ENCODE measurements at places on chromosomes 3 and 15. TPM values are rescaled to one million over a fixed set of nuclear protein-coding genes. Genes with fewer than 3 reads are reported as not detected.

- DNase-seq, result no peak
These were observed 87.9 kb downstream of the IL12A start for GRCh38 chr3:160076519-160076918.

GATM gene
- 0.32 TPM for total RNA-seq

- peak; percentile 71 for DNase-seq
These were observed 71.1 kb downstream of the TBL1XR1 start for GRCh38 chr3:177126015-177126773.

GRCh38 chr15:88701561-88702095 lies 62.8 kb downstream of the ISG20 start:
- DNase-seq, result peak; percentile 3

DNA sequence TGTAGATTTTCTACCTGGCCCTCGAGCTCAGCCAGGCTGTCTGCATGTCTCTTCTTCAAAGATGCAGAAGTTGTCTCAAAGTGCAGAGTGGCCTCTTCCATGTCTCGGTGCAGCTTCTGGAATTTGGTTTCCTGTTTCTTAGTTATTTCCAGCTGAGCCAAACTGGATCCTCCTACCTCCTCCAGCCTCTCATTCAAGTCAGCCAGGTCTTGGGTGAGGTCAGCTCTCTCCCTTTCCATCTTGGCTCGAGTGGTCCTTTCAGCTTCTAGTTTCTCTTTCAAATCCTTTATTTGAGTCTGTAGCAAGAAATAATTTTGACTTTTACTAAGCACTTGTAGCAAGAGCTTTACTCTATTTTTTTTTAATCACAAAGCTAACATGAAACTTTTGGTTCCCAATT lies 81.8 kb downstream of the MYH15 start:
- peak; percentile 2 for DNase-seq

GRCh38 chr3:64143409-64144130 lies 81.7 kb downstream of the PRICKLE2 start:
- peak; percentile 69 for DNase-seq

COPS2 gene
- total RNA-seq, result 63.1 TPM

EIF4A2 gene
- 691 TPM for total RNA-seq

- no peak for DNase-seq
These were observed 7.7 kb downstream of the ITIH1 start for GRCh38 chr3:52784931-52785590.

DNA sequence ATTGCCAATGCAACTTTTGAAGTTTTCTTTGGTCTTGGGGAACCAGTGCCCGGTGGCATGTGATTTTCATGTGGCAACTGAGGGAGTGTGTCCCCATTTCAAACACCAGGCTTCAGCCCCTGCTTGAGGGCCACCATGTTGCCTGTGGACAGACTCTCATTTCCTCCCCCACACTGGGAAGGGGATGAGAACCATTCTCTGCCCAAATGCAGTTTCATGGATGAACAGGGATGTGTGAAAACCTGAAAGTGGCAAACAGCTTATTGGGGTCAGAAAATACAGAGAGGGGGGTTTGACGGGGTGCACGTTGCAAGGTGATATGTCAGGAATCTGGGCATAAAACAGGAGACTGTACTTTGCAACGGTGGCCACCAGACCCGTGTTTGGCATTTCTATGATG lies 6.3 kb downstream of the FAM107A start:
- DNase-seq, result no peak

PLXNB1 gene
- 35.0 TPM for total RNA-seq

SLC28A2 gene
- total RNA-seq, result not detected

- DNase-seq, result no peak
These were observed 697.7 kb downstream of the TUSC7 start for GRCh38 chr3:117407317-117407716.
